ENCODE measurements at places on chromosomes 1 and 21.

DNA sequence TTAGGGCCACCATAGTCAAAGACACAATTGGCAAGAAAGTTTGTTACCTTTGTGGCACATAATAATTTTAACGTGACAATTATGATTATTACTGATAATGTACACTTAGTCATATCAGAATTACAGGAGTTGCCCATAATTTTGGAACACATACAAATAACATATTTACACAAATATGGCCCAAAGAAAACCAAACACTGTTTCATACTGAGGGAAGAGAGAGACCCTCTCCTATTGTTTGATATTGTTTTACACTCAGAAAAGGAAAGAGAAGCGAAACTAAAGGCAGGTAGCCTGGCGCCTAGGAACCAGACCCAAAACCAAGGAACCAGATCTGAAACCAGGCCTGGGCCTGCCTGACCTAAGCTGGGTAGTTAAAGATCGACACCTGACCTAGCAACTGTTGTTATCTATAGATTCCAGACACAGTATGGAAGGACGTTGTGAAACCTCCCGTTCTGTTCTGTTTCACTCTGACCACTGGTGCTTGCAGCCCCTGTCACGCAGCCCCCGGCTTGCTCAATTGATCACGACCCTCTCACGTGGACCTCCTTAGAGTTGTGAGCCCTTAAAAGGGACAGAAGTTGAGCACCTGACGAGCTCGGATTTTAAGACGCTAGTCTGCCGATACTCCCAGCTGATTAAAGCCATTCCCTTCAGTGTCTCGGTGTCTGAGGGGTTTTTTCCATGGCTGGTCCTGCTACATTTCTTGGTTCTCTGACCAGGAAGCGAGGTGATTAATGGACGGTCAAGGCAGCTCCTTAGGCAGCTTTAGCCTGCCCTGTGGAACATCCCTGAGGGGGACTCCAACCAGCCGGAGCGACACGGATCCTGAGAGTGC lies 27.9 kb downstream of the C1orf115 start:
- DNase-seq: no peak

DNA sequence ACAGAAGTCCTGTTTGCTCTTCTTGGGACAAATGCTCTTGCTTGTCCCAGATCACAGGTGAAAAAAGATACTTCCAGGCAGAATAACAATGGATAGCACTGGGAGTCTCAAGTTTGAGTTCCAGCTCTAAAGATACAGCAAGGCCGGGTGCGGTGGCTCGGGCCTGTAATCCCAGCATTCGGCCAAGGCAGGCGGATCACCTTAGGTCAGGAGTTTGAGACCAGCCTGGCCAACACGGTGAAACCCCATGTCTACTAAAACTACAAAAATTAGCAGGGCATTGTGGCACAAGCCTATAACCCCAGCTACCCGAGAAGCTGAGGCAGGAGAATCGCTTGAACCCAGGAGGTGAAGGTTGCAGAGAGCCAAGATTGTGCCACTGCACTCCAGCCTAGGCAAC lies 337.6 kb downstream of the SMYD3 start:
- DNase-seq: no peak

GRCh38 chr1:203199816-203200571 lies 13.5 kb upstream of the CHI3L1 start:
- DNase-seq: no peak

- DNase-seq: no peak
These were observed 12.1 kb upstream of the SELENBP1 start for GRCh38 chr1:151384584-151384983.

GRCh38 chr1:164562947-164563520 lies 4.0 kb downstream of the PBX1 start:
- DNase-seq: no peak

GRCh38 chr1:8382608-8383505 lies 64.9 kb downstream of the SLC45A1 start:
- no peak for DNase-seq

DNA sequence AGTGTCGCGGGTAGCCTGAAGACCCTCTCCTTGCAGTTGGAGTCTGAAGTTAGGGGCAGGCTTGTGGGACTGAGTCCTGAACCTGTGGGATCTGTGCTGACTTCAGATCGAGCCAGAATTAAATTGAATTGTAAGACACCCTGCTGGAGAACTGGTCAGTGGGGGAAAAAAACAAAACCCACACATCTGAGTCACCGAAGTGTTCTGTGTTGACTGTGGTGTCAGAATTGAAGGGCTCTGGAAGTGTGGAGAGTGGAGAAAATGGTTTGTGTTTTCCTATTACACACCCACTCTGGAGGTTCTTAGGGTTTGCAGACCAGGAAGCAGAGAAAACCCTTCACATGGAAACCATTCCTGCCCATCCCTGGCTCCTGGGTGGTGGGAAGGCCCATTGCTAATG lies 209.5 kb upstream of the GALNT2 start:
- DNase-seq: no peak

DNA sequence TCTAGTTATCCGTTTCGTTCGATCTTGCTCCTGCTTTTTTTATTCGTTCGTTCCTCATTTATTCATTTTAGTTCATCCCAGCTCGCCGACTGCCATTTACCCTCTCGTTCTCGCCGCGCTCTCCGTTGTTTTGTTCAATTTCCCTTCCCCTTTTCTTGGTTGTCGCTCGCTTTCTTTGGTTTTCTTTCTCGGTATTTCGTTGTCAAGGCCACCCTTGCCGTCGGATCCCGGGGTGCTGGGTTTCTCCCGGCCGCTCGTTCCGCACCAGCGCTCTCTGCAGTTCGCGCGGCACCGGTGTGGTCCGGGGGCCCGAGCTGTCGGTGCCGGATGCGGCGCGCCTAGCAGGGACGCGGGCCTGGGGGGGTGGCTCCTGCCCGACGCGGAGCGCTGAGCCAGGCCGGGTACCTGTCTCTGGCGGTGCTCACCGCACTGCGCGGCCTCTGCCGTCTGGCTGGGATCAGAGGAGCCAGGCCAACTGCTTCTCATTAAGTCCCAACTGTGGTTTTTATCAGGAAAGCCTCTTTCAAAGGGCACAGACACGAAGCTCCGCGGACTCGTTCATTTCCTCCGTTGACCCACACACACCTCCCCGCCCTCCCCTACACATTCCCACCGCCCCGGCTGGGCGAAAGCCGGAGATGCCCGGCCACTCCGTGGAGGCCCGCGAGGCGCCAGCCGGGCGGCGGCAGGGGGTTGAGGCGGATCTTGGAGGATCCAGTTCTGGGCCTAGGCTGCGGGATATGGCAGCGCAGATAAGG lies 1.6 kb downstream of the ALX3 start:
- peak; percentile 67 for DNase-seq

- DNase-seq: peak; percentile 65
These were observed at the start of gene KCND3 for GRCh38 chr1:111989531-111990025. KCND3 (minus strand) TSS chr1:111989668.

DNA sequence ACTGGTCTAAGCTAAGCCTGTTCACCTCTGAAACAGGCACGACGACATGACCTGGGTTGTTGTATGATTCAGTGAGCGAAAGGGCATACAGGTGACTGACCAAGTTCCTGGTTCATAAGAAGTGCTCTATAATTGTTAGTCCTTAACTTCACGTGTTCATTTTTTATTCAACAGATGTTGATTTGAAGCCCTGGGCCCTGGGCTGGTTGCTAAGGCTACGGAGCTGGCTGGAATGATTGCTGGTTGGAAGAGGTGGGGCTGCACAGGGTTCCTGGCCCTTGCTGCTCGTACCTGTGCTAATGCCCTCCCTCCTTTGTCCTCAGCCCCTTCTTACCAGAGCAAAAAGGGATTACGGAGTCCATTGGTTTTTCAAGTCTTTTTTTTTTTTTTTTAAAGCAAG lies 111.3 kb upstream of the CSF3R start:
- DNase-seq: no peak

DNA sequence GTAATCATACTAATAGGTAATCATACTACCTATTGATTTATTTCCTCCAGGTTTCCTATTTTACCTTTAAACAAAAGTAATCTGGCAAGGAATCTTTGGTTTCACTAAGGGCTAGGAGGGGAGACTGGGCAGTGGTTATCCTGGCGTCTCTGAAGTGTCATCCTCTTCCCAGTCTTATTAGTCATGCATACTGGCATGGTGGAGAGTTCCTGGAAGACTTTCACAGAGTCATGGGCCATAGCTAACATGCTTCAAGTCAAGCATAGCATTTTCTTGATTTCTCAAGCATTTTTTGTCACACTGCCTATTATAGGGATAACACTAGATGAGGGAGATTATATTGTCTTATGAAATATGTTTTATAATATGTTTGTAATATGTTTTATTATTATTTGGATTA lies 64.0 kb upstream of the ASB17 start:
- DNase-seq: no peak

DNA sequence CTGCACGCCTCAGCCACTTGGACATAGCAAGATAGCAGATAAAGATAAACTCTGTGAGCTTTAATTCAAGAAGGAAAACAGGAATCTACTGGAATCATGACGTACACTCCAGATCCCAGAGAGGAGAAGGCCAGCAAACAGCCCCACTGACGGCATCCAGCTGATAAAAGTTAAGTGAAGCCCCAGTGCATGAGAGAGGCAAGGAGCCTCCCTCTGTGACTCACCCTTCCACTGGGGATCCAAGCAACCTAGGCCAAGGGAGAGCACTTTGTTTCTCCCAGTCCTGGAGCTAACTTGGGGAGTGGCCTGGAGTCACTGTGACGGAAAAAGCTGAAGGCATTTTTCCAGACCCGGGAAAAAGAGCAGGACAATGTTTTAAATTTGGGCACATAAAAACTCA lies 270.0 kb downstream of the AKT3 start:
- no peak for DNase-seq

GRCh38 chr1:183889095-183889494 lies 84.2 kb downstream of the RGL1 start:
- no peak for DNase-seq

DNA sequence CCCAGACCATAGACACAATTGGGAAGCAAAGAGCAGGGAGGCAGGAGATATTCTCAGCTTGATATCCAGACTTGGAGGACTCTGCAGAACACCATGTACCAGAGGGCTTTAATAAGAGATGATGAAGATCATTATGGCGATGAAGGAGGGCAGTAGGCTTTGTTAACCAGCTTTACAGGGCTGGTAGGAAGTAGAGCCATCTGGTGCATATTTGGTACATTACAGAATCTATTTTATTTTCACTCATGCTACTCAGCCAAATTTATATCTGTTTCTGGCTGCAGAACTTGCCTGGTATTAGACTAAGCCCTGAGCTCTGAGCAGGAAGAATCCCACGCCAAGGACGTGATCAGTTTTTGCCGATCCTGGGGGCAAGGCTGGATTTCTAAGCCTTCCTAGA lies 61.8 kb upstream of the SYT6 start:
- DNase-seq: no peak

- DNase-seq: no peak
These were observed 30.2 kb downstream of the CHAF1B start for GRCh38 chr21:36415375-36415774.

DNA sequence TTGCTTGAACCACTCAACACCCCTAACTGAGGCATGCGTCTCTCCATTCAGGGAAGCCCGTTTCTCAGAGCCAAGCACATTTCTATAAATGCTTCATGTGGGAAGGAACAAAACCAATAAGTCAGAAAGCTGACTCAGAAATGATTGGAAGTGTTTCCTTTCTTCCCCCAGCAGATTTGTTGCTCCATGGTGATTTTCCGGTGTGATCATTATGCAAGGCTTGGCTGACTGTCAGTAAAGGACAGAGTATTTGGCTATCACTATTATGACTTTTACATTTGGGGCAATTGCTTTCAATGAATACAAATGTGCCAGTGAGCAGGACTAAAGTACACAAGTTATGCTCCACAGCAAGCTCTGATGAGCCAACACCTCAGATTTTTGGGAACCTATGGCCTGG lies 53.3 kb upstream of the ZC3H11B start:
- no peak for DNase-seq

- no peak for DNase-seq
These were observed 86.2 kb downstream of the KCND3 start for GRCh38 chr1:111903148-111903870.

GRCh38 chr1:3332662-3333061 lies 121.8 kb upstream of the ARHGEF16 start:
- no peak for DNase-seq

- DNase-seq: no peak
These were observed 536.4 kb downstream of the DPYD start for GRCh38 chr1:97384294-97384968.

DNA sequence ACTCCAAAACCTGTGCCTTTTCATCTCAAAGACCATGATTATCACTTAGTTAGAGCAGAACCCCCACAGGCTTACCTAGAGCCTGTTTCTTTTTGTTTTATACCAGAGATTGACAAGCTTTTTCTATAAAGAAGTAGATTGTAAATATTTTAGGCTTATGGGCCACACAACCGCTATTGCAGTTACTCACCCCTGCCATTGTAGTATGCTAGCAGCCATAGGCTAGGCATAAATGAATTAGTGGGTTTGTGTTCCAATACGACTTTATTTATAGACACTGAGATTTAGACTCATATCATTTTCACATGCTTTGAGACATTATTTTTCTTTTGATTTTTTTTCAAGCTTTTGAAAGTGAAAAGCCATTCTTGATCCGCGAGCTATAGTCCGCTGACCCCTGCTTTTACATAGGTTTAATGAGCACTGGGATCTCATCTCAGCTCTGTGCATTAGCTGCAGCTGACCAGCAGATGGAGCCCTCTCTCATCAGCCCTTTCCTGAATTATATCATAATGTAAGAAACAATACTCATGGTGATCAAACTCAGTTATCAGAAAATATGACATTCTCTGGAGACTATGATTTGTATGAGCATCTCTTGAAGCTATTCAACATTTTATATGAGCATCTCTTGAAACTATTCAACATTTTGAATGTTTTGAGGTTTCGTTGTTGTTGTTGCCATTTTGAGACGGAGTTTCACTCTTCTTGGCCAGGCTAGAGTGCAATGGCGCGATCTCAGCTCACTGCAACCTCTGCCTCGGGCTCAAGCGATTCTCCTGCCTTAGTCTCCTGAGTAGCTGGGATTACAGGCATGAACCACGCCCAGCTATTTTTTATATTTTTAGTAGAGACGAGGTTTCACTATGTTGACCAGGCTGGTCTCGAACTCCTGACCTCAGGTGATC lies 111.9 kb upstream of the L1TD1 start:
- peak; percentile 51 for DNase-seq

DNA sequence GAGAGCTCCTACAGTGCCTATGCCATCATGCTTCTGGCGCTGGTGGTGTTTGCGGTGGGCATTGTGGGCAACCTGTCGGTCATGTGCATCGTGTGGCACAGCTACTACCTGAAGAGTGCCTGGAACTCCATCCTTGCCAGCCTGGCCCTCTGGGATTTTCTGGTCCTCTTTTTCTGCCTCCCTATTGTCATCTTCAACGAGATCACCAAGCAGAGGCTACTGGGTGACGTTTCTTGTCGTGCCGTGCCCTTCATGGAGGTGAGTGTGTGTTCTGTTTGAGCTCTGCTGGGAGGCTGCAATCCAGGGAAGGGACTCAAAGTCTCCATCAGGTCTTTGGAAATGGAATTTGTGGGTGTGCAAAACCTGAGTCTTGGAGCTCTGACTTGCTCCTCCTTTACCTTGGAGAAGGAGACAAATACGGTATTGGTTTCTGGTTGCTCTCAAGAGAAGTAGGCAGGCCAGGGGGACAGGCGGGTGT lies 658 bp downstream of the GPR37L1 start:
- DNase-seq: no peak

GRCh38 chr1:209993061-209993830 lies 55.2 kb downstream of the SYT14 start:
- no peak for DNase-seq

- DNase-seq: no peak
These were observed 258.4 kb upstream of the DPYD start for GRCh38 chr1:98179151-98179773.

GRCh38 chr1:69271587-69272125 lies 296.1 kb upstream of the LRRC7 start:
- no peak for DNase-seq

- no peak for DNase-seq
These were observed 12.9 kb downstream of the PTPN14 start for GRCh38 chr1:214538496-214538895.

GRCh38 chr21:14526836-14527695 lies 19.0 kb downstream of the SAMSN1 start:
- DNase-seq: no peak

All from GM20000 (cell line).